DMS 273 treated with DMSO at 0.1 percent for 48 hours (cell line): ENCODE measurements at places on chromosomes 13 and 19.

DNA sequence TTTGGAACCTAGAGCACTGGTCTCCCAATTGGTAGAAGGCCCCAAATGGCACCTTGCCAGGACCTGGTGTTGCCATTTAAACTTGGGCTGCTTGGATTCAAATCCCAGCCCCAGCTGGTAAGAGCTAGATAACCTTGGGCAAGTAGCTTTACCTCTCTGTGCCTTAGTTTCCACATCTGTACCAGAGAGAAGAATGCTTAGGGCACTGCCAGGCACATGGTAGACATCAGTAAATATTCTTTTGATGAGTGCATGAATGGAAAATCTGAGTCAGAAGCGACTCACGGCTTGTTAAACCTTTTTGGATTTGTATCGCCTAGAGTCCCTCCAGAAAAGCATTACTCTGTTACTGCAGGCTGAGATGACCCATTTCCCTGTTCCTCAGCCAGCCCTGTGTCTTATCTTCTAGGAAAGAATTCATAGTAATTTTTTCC is 90.9 kb downstream of the SIPA1L3 start:
- no peak for DNase-seq

DNA sequence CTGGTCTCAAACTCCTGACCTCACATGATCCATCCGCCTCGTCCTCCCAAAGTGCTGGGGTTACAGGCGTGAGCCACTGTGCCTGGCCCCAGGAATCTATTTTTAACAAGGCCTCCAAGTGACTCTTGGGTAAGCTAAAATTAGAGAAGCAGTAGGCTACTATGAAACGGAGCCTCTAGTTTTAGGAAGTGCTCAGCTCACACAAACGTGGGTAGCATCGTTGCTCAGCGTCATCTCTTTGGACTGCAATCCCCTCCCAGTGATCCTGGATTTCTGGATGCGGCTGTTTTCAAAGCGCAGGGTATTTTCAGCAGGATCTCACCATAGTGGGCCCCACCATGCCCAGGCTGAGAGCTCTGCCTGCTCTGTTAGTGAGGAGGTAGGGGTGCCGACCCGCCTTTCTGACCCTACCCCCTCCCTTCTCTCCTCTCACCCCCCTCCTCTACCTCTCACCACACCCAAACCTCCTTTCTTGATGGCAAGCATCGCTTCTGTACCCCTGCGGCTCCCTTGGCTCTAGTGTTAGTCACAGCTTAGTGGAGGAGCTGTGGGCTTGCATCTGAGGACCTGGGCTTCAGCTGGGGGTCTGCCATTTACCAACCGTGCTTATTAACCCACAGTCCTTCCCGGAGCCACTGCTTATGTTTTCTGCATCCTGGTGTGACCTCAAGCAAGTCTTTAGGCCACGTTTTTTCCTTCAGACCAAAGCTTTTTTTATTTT is 34.2 kb downstream of the GJA3 start:
- no peak for DNase-seq

DNA sequence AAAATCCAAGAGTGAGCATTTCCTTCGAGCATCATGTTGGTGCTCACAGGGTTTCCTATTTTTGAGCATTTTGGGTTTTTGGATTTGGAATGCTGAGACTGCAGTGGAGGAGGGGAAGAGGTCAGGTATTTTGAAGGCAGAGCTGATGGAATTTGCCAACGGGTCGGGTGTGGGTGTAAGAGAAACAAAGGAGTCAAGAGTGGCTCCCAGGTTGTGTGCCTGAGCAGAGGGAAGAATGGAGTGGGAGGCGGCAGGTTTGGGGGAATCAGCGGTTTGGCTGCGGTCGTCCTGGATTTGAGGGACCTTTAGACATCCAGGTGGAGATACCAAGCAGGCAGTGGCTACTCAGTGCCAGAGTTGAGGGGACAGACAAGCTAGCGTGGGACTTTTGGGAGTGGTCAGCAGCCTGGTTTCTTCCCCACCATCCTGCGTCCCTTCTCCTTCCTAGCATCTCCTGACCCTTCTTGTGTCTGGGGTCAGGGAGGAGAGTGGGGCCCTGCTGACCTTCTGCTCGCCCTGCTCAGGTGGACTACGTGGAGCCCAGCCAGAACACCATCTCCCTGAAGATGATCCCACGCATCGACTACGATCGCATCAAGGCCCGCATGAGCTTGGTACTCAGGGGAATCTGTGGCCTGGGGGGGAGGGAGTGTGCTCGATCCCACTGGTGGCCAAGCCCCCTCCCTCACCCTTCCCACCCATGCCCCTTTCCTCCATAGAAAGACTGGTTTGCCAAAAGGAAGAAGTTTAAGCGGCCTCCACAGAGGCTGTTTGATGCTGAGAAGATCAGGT is 14.5 kb upstream of the TIMM50 start:
- DNase-seq: no peak

GRCh38 chr13:106797081-106797640 is 229.2 kb upstream of the ARGLU1 start:
- DNase-seq: no peak

DNA sequence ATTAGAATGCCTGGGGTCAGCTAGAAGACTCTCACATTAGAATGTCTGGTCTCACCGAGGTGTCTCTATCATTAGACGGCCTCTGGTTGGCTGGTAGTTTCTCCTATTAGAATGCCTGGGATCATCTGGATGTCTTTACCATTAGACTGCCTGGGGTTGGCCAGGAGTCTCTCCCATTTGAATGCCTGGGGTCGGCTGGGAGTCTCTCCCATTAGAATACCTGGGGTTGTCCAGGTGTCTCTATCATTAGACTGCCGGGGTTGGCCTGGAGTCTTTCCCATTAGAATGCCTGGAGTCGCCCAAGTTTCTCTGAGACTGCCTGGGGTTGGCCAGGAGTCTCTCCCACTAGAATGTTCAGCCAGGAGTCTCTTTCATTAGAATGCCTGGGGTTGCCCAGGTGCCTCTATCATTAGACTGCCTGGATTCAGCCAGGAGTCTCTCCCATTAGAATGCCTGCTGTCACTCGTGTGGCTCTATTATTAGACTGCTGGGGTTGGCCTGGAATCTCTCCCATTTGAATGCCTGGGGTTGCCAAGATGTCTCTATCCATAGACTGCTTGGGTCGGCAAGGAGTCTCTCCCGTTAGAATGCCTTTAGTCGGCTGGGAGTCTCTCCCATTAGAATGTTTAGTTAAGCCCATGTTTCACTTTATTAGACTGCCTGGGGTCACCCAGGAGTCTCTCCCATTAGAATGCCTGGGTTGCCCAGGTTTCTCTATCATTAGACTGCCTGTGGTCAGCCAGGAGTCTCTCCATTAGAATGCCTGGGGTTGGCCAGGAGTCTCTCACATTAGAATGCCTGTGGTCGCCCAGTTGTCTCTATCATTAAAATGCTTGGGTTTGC is 1467.8 kb downstream of the UQCRFS1 start:
- DNase-seq: no peak

- DNase-seq: no peak
Observed at GRCh38 chr13:99752373-99752772, 219.2 kb downstream of the ZIC5 start.

- no peak for DNase-seq
Observed at GRCh38 chr13:81377921-81378320, 1037.0 kb upstream of the SPRY2 start.

GRCh38 chr19:1379126-1379905 is 4.4 kb upstream of the NDUFS7 start:
- DNase-seq: no peak

DNA sequence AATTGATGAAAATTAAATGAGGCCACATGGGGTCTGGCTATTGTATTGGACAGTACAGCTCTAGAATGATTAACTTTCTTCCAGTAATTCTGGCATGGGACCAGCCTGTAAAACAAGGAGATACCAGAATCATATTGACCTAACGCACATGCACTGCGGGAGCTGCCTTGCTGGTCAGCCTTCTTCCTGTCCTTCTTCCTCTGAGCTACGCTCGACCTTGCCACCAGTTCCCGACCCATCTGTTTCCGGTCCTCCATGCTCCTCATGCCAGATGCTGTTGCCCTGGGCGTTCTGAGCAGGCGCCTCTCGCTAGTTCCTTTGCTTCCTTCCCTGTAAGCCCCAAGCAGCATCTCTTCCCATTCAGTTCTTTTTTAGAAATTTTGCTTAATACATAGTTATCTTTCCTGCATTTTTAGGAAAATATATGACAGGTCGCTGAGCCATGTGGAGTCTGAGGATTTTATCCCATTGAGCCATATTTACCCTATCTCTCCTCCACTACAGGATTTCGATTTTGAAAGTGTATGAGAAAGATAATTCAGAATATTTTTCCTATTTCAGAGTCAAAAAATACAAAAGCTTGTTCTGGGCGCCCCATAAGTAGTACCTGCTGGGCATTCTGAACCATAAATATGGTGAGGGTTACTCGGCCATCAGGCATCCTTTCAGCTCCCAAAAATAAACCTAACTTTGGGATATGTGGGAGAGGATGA is 38.6 kb downstream of the TNFRSF19 start:
- DNase-seq: peak; percentile 78

GRCh38 chr13:48849515-48849914 is 126.2 kb upstream of the FNDC3A start:
- DNase-seq: no peak
